ENCODE measurements at places on chromosomes 4 and X.

- DNase-seq, result no peak
Measured at GRCh38 chr4:107183155-107183774, 147.2 kb upstream of the DKK2 start.

DNA sequence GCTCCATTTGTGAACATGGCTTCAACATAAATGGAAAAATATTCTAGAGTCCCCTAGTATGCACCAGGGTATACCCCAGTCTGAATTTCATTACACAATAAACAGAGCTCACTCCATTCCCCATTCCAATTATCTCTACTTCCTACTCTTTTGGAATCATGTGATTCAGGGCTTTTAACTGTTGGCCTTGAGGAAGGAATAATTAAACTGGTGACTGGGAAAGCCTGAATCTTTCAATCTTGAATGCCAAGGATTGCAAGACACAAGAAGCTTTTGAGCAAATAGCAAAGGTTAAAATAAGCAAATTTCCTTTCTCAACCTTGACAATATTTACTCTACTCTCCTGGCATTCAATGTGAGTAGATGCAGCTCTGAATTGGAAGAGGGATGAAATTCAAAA, 77.5 kb upstream of the INPP4B start:
- DNase-seq, result no peak

DNA sequence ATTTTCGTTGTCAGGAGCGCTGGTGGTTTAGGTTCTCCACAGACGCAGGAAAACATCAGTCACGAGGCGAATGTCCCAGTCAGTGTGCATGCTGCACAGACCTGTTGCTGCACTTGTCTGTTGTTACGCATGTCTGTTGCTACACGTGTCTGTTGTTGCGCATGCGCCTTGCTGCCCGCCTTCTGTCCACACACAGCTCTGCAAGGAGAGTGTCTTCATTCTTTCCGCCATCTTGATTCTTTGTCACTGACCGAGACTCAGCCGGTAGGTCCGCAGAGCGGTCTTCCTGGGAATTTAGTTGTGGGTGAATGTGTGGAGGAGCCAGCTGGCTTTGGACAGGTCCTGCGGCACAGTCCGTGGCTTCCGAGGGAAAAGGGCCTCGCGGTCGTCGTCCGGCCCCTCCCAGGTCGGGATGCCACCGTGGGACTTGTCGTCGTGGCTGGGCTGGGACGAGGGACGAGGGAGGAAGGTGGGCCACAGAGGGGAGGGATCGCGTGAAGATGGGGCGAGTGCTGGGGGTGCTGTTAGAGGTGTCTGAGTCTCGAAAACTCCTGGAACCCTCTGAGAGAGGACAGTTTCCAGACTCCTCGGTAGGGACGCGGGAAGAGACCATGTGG, at the start of gene PAGE2B:
Gene PAGE2B (plus strand): TSS at position 180 of the 617 bp plus-strand sequence. CDS start 1,012 bp downstream, outside the sequence.
- DNase-seq, result no peak

DNA sequence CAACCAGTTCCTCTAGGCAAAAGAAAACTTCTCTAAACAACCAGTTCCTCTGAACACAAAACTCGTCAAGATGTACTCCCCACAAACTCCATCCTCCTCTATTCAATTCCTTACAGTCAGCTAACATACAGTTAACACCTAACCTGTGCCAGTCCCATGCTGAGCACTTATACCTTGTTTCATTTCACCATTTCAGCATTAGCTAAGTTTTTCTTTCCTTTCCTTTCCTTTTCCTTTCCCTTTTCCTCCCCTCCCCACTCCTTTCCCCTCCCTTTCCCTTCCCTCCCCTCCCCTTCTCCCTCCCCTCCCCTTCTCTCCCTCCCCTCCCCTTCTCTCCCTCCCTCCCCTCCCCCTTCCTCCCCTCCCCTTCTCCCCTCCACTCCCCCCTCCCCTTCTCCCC, 13.1 kb downstream of the HERC6 start:
- DNase-seq, result no peak

- DNase-seq, result no peak
Measured at GRCh38 chr4:27720010-27720766, 859.5 kb downstream of the STIM2 start.

DNA sequence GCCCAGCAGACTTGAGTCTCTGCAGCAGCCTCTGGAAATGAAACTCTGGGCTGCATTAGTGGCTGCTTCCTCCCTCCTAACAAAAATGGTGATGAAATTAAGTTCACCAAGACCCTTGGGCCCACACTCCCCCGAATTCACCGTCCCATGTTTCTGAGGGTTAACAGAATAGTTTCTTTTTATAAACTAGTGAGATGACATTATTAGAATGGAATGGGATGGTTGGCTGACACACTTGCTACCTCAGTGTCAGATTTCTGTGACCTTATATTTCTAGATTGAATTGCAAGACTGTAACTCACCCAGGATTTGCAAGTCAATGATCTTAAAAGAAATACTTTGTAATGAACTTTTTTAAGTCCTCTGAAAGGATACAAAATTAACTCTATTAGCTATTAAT, 127.1 kb downstream of the SHROOM3 start:
- DNase-seq, result no peak
